Neural crest cell (in vitro differentiated cells): ENCODE measurements at places on chromosomes 7 and 10.

DNA sequence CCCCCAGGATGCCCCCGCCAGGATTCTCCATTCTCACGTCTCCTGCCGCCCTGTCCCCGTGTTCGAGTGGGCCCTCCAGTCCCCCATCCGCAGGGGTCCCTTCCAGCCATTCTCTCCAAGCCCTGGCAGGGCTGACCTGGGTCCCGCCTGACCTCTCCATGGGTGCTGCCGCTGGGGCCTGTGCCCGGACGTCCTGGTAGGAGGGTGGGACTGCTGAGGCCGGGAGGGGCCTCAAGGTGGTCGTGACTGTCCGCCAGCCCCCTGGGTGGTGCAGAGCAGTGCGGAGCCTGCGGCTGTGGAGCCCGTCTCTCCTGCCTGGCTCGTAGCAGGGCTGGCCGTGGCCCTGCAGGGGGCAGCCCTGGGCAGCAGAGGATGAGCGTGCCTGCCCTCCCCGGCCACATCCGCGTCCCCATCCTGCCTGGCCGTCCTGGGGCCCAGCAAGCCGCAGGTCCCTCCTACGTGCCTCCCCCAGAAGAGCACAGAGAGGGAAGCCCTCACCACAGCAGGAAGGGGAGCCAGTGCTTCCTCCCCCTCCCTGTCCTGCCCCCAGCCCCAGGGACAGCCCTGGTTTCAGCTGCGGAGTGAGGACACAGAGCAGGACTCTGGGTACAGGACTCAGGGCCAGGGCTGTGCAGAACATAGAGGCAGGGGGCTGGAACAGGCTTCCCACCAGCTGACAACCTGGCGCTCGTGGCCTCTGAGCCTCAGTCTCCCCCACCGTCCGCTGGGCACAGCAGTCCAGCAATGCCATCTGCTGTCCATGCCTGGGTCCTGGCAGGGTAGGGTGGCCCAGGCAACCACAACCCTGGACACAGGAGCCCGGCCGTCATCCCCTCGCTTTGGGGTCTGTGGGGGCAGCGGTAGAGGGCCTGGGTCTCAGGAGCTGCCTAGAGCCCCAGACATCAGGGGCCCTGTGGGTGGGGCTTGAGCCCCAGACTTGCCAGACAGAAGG, 1.5 kb upstream of the GRIFIN start:
- DNase-seq, result peak; percentile 69

DNA sequence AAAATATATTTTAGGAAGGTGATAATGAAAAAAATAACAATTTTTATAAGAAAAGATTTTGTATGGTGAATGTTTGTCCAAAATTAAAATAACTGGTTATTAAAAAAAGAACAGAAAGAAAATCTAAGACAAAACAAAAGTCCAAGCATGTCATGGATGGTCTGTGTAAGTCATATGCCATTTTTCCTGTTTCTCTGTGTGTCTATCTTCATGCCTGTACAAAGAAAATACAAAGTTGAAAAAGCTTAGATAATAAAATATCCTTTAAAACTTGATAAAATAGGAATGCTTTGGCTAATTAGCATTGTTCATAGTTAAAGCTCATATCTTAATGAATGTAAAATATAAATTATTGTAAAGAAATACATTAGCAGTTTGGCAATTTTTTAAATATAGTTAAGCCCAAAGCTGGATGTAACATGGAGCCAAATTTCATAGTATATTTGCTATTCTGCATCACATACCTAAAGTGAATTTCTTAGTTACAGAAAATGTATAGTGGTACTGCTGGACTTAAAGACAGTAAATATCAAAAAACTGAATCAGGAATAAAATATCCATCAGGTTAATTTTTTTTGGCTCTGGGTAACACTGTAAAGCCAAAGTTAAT, 661.1 kb downstream of the PCDH15 start:
- DNase-seq, result no peak

DNA sequence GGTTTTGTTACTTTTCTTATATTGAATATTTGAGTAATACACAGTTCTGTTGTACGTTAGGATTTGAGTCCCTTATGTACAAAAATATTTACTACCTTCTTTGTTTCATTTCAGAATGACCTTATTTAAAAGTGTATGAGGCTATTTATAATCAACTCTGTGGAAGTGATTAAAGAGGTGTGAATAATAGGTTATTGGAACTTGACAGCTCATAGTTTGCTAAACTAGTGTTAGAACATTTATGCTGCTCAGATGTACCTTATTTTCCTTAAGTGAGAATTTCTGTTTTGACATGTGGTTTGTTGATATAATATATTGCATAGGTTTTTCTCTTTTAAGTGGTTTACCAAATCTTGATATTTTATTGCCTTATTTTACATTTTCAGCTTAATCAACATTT, 105.5 kb downstream of the ZEB1 start:
- no peak for DNase-seq

GRCh38 chr10:14153570-14154055, 177.1 kb downstream of the FRMD4A start:
- DNase-seq, result no peak

DNA sequence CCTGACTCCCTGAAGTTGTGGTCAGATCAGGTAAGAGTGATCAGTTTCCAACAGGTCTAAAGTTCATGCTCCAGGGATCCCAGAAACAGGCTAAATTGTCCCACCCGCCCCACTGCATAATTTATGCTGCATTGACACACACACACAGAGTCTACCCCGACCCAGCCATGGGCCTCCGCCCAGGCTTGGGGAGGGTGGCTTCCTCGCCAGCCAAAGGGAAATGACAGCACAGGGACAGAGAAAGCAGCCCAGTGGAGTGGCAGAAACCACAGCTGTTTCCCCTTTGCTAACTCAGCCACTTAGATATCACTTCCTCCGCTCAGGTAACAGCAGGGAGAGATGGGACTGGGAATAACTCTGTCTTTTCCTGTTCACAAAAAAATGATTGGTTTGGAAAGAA, 9.4 kb downstream of the SH3PXD2A start:
- no peak for DNase-seq

- DNase-seq, result no peak
Observed at GRCh38 chr7:32020551-32021159, 49.6 kb downstream of the PDE1C start.

DNA sequence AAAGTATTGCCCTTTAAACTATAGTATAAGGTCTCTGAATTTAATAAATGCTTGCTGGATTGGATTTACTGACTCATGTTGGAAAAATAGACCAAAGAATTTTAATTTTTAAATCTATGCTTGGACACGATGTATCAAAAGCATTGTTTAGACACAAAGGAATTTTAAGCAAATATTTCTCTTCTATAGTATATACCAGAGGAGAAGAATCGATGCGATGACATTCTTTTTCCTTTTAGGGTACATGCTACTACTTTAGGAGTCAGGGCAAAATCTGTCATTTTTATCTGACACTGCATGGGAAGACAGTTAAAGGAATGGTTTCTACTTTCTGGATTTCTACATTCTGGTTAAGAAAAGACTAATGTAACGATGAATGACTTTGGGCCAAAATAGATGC, 339.9 kb downstream of the BMPER start:
- DNase-seq, result no peak

DNA sequence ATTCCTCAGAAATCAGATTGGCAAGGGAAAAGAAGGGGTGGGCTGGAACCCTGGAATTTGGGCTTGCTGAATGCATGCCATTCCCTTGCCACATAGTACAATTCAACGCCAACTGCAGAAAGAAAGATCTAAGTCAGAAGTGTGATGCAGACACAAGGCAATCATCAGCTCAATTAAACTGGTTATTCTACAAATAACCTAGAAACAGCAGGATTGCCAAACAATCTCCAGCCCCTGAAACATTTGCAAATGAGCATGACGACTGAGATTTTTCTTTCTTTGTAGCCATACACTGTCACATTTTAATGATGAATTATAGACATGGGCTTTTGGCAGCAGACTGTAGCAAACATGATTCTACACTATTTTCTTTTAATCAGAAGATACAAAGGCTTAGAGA, 16.5 kb upstream of the CREB5 start:
- DNase-seq, result no peak
